ENCODE measurements at places on chromosomes 7 and 10.
A peak's percentile ranks its signal among the peaks of the same experiment; 100 is the strongest.

DNA sequence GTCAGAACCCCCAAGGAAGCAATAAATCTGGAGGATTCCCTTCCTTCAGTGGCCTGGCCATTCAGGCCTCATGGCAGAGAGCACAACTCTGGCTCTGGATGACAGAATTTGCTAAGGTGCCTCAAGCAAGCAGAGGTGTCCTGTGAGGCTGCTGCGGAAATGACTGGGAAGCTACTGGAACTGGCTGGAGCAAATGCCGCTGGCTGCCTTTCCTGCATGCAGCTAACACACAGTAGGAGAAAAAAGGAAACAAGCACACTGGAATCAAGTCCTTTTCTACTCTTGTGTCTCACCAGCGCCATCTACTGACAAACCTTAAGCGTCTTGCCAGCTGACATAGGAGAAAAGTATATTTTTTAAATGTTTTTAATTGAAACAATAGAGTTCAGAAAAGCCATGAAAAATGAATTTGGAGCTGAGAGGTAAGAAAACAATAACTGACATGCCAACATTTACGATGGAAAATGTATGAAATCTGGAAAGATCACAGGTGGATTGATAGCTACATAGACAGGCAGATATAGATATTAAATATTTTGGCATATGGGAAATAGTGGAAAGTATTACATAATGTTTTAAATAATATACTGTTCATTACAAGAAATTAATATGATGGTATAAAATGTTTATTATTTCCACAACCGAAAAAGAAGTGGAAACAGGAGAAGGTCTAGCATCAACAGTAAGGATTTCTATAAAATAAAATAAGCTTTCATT is 951.6 kb downstream of the ANKRD7 start:
- DNase-seq = peak; percentile 78

- DNase-seq = no peak
These were observed 2.6 kb upstream of the TLL2 start for GRCh38 chr10:96516337-96516736.

GRCh38 chr7:6096581-6096980 is 65.4 kb downstream of the ANKRD61 start:
- no peak for DNase-seq

DNA sequence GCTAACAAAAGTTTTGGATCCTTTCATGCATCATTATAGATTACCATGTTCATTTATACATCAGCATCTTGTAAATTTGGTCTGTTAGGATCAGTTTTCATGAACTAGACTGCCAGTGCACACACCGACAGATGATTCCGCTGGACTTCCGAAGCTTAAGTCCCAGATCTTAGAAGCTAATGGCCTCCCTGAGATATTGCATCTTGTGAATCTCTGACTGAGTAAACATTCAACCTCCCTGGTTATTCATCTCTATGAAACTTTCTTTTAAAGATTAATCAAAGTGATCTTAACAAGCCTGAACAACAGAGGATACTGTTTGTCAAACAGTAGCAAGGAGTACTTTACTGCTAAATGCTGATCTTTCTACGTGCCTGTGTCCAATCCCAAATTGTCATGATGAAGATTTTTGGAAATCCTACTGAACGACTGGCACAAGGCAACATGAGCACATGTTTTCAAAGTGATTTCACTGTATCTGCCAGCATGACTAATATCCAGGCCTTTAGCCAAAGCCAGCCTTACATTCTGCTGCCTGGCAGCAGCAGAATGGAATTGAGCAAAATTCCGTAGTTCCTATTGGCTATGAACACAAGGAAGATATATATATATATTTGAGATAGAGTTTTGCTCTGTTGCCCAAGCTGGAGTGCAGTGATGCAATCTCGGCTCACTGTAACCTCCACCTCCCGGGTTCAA is 91.3 kb upstream of the ANK3 start:
- DNase-seq = peak; percentile 90

- DNase-seq = no peak
These were observed 111.8 kb downstream of the HIP1 start for GRCh38 chr7:75626954-75627353.

DNA sequence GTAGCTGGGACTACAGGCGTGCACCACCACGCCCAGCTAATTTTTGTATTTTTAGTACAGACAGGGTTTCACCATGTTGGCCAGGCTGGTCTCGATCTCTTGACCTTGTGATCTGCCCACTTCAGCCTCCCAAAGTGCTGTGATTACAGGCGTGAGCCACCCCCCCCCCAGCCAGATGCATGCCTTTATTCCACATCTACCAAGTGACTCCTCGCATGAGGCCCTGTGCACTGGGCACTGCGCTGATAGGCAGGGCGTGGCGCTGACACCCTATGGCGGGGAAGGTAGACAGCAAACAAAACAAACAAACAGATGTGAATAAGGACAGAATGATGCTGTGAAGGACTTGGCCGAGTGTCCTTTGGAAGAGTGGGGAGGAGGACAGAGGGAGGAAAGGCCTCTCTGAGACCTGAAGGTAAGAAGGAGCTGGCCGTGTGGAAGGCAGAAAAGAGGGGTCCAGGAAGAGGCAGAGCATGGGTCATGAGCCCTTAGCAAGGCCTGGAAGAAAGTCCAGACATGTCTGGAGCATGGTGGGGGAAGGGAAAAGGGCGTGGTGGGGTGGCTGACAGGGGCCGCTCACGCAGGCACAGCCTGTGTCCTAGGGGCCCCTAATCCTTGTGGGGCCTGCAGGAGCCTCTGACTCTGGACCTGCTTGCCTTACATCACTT is 47.5 kb upstream of the CACUL1 start:
- DNase-seq = no peak

DNA sequence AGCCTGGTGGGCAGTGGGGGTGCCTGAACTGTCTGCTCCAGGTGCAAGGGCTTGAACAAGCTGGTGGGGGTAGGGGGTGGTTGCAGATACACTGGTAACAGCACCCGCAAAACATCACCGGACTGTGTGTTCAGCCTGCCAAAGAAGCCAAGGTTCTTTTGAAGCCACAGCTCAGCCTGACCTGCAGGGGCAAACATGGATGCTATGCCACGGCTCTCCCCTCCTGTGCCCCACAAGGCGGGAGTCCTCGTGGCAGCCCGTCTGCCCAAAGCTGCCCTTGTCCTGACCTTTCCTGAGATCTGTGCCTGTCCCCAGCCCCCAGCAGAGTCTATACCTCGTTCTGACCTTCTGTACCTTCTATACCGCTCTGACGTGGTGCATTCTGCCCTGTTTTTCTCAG is 285.7 kb downstream of the GLRX3 start:
- DNase-seq = no peak

GRCh38 chr10:131946321-131946751 is 35.4 kb downstream of the BNIP3 start:
- DNase-seq = peak; percentile 81

DNA sequence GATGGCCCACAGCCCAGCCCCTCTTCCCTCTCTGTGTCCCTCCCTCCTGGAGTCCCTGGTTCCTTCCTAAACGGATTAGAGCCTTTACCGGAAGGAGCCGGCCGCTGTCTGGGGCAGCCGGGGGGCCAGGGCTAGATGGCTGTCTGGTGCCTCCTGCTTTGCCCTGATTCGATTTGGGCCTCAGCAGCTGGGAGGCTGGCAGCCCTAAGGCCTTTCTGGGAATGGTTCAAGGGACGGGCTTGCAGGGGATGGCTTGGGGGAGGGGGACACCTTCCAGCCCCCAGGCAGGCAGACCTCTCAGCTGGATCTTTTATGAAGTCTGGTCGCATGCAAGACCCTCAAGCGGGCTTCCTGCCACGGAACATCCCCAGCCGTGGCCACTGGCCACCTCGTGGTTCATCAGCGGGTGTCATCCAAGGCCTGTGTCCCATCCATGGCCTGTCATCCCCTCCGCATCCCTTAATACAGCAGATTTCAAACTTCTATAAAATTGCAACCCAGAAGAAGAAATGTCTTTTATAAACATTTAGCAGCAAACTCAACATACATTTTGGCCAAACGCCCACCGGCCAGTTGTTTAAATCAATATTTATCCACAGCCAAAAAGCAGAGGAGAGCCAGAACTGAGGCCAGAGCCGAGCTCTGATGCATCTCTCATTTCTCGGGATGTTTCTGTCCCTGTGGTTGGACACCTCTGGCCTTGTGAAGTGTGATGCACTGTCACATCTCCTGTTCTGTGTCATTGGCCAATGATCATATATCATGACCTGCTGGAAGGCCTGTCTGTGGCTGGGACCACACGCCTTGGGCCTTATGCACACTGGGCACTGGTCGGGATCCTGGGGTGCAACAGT is 52.0 kb downstream of the GTF2IRD1 start:
- no peak for DNase-seq

DNA sequence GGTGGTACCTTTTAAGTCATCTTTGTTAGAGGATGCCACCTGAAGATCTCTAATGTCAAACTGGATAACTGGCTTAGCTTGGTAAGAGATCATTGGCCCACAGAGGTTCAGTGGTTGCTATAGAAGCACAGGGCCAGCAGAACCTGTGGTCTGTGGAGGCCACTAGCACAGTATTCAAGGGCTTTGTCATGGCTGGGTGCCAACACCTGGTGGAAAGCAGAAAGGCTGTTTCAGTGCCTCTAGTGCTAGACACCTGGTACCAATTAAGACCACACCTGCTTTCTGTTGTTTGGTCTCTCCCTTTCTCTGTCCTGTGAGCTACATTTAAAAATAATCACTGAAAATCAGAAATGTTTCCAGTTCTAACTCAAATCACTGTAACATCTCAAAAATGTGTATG is 10.0 kb upstream of the PCGF5 start:
- DNase-seq = no peak

DNA sequence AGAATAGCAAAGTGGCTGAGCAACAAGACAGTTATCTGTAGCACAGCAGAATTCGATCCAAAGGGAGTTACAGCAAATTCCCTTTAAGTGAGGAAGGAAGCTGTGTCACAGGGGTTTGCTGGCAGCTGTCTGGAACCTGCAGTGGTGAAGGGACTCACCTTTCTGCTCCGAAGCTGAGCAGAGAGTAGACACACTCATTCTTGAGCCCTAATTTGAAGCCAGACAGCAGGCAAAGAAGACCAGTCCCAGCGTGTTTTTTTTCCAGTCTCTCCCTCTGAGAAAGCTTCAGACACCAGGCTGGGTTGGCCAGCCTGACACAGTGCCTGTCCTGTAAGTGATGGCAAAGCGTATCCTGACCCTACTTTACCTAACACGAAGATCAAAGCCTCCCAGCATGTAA is 210.7 kb downstream of the TRIL start:
- no peak for DNase-seq

DNA sequence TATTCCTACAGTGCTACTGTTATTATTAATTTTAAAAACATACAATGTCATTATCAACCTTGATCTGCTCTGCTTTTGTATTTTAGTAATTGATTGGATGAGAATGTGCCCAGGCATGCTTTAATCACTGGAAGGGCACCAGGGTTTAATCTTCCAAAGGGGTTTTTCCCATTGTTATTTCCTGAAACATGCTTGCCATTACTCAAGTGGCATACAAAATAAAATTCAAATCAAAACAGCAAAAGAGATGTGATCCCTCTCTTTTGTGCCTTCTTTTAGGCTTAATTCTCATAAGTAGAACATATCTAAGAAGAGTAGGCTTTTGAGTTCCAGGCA is 963.3 kb downstream of the LRMDA start:
- no peak for DNase-seq

DNA sequence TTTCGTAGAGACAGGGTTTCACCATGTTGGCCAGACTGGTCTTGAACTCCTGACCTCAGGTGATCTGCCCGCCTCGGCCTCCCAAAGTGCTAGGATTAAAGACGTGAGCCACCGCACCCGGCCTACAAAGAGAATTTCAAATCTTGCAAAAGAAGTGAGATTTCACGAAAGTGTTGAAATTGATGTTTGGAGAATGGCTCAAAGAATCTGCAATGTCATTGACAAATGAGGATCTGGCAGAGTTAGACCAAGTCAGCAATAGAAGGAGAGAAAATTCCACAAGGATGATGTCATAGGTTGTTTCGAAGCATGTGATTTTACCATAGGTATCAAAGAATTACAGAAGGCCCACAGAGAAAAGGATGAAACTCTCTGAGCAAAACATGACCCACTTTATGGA is 71.7 kb downstream of the LYZL2 start:
- peak; percentile 35 for DNase-seq

DNA sequence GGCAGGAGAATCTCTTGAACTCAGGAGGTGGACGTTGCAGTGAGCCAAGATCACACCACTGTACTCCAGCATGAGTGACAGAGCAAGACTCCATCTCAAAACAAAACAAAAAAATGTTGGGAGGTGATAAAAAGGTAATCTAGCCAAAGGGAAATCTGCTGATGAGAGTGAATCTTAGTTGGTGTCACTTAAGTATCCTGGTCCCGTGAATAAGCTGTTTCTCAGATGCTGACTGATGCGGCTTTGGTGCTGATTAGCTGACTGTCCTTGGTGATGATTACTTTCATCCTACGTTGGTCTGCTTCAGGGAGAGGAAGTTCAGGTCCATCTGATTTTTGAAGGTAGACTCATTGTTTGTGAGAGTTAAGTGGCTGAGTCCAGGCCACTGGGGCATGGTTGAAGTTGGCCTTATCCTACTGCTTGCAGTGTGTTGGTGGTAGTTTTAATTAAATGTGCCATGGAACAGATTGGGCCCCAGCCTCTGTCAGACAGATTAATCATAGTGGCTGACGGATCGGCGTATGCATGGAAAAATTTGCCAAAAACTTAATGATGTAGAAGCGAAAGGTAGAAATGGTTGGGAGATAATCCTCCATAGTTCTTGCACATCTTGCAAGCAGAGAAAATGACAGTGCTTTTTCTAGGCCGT is 17.4 kb upstream of the TMEM236 start:
- DNase-seq = no peak

- no peak for DNase-seq
These were observed 134.1 kb downstream of the FZD1 start for GRCh38 chr7:91398341-91398740.

DNA sequence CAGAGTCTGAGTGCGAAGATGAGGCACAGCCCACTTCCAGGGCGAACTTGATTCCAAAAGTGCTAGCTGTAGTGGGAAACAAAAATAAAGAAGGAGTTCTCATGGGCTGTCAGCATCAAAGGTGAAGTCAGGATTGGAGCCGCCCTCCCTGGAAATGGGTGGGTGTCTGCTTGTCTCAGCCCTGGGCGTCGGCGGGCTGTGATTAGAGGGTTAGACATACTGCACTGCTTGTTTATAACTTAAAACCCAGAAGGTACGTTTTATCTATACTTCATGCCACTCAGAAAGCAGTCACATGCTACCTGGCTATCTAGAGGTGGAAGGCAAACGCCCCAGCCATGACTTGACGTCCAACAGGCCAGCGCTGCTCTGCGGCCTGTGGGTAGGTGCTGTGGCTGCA is 108.7 kb upstream of the NPS start:
- no peak for DNase-seq

DNA sequence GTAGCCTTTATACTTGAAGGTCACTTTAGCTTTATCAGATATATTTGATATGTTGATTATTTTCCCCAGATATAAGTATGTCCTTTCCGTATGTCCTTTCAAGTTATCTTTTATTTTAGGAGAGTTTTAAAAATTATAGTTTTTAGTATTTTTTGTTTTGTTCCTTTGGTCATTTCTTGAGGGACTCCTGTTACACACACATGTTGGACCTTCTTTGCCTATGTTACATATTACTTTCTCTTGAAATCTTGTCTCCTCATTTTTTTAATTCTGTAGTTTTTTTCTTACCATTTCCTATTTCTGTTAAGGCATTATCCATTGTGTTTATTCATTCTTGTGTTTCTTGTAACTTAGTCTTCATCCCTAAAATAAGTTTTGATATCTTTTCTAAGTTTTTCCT is 23.9 kb downstream of the GLCCI1 start:
- DNase-seq = peak; percentile 53

- no peak for DNase-seq
These were observed 179.6 kb downstream of the CELF2 start for GRCh38 chr10:11197266-11197712.

Measured in ACHN (cell line).